Effector memory CD8-positive, alpha-beta T cell (primary cell): ENCODE measurements at places on chromosomes 16 and 17.

DNA sequence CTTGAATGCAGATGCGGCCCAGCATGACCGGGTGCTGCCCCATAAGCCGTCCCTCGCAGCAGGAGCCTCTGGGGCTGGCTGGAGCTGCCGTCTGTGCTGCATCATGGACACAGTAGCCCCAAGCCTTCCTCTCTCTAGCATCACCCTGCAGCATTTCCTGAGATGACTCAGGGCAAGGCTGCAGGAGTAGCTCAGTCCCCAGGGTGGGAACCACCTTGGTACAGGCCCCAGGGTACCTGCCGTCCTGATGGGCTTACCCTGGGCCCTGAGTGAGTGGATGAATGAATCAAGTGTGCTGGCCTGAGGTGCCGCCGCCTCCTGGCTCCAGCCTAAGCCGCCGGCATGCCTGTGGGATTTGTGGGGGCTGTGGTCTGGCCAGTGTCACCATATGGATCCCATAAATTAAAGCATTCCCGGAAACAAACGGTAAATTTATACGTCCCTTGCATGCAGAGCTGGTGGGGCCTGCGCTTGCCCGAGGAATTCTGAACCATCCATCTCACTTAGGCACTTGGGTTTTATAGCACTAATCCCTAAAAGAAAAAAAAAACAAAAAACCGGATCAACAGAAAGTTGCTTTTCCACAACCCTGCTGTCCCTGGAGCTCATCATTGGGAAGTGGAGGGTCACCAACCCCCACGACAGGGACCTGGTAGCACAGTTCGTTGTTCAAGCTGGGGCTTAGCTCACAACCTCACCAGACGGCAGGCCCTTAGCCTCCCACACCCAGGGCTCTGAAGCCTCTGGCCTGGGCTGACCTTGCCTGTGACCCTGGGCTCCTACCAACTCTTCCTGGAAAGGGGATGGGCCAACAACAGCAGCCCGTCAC lies 242.6 kb upstream of the CIBAR2 start:
- no peaks in the 10 kb centered on the region for H3K36me3 ChIP-seq
- no peak for DNase-seq
- no peak overlapping the region for H3K27ac ChIP-seq
- no peak overlapping the region for H3K4me3 ChIP-seq

- H3K36me3 ChIP-seq: peaks cover 3% of the 10 kb centered on the region
- H3K27me3 ChIP-seq: peaks cover 8% of the 10 kb centered on the region
- no peak overlapping the region for H3K4me3 ChIP-seq
- no peak overlapping the region for H3K27ac ChIP-seq
- DNase-seq: no peak
Observed at GRCh38 chr16:69405326-69405725, 19.1 kb upstream of the CYB5B start.

DNA sequence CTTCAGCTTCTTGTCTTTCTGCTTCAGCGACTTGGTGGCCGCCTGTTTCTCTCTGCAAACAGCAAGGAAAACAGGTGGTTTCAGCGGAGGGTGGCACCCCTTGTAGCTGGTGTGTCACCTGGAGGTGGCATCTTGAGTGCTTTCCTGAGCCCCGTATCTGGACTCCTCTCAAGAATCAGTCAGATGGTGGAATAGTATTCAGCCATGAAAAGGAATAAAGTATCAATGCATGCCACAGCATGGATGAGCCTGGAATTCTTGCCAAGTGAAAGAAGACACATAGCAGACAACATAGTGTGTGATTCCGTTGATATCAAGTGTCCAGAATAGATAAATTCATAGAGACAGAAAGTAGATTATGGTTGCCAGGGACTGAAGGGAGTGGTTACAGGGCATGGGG lies 65.2 kb downstream of the NDE1 start:
- no peak overlapping the region for H3K4me3 ChIP-seq
- H3K27ac ChIP-seq: peak overlapping the region; percentile 44
- DNase-seq: no peak
- peaks cover 35% of the 10 kb centered on the region for H3K36me3 ChIP-seq
- no peaks in the 10 kb centered on the region for H3K27me3 ChIP-seq

- no peak overlapping the region for H3K27ac ChIP-seq
- H3K4me1 ChIP-seq: no peaks in the 10 kb centered on the region
- peaks cover 4% of the 10 kb centered on the region for H3K36me3 ChIP-seq
- no peak for DNase-seq
- no peak overlapping the region for H3K4me3 ChIP-seq
Observed at GRCh38 chr16:84450176-84450865, 54.1 kb downstream of the MEAK7 start.

DNA sequence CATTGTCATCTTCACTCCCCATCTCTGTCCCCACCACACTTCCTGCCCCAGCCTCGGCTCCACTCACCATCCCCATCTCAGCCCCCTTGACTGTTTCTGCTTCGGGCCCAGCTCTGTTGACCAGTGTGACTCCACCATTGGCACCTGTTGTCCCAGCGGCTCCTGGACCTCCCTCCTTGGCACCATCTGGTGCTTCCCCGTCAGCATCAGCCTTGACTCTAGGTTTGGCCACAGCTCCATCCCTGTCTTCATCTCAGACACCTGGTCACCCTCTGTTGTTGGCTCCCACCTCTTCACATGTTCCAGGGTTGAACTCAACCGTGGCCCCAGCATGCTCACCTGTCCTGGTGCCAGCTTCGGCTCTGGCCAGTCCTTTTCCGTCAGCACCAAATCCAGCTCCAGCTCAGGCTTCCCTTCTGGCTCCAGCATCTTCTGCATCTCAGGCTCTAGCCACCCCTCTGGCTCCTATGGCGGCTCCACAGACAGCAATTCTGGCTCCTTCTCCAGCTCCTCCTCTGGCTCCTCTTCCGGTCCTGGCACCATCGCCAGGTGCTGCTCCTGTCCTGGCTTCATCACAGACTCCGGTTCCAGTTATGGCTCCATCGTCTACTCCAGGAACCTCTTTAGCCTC lies 24.4 kb upstream of the PHKG2 start:
- peak overlapping the region; percentile 78 for H3K27ac ChIP-seq
- H3K4me1 ChIP-seq: peaks cover 5% of the 10 kb centered on the region
- H3K27me3 ChIP-seq: no peaks in the 10 kb centered on the region
- no peak overlapping the region for H3K4me3 ChIP-seq

DNA sequence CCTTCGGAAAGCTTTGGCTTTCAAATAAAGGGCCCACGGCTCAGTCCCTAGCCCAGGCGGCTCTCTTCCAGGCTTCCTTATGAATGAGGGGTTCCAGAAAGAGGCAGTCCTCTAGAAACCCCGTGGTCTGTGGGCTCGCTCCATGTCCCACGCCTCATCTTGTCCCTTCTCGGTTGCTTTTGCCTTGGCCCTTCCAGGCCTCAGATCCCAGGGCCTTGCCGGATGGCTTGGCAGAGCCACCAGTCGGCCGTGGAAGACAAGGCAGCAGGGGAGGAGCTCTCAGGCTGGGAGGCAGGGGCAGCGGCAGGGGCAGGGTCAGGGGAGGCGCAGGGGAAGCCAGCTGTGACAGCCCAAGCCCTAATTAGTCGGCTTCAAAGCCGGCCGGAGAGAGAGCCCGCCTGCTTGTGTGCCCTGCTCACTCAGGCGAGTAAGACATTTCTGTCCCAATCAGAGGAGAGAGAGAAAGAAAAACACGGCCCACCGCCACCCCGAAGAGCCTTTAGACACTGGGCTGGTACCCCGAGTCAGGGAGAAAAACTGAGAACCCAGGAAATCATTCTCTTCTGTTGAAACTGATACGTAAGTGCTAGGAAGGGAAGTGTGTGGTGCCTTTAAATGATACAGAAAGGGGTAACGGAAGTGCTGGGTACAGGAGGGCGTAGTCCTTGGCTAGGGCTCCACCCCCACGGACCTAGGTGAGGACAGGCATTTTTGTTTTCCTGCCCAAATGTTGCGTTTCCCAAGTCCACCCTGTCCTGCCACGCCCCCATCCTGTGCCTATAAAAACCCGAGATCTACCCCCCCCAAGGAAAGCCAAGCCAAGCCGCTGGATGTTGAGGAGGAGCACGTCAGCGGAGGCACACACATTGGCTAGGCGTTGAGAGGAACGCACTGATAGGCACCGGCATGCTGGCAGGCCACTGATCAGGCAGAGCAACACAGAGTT lies 27.8 kb upstream of the MEIOC start:
- no peak overlapping the region for H3K27ac ChIP-seq
- H3K4me3 ChIP-seq: peak overlapping the region; percentile 36
- H3K27me3 ChIP-seq: peaks cover 31% of the 10 kb centered on the region
- no peaks in the 10 kb centered on the region for H3K4me1 ChIP-seq

- DNase-seq: no peak
- H3K27ac ChIP-seq: peak overlapping the region; percentile 88
- H3K4me1 ChIP-seq: peaks cover 44% of the 10 kb centered on the region
- no peak overlapping the region for H3K4me3 ChIP-seq
Observed at GRCh38 chr17:66711881-66712321, 123.0 kb upstream of the CACNG5 start.

DNA sequence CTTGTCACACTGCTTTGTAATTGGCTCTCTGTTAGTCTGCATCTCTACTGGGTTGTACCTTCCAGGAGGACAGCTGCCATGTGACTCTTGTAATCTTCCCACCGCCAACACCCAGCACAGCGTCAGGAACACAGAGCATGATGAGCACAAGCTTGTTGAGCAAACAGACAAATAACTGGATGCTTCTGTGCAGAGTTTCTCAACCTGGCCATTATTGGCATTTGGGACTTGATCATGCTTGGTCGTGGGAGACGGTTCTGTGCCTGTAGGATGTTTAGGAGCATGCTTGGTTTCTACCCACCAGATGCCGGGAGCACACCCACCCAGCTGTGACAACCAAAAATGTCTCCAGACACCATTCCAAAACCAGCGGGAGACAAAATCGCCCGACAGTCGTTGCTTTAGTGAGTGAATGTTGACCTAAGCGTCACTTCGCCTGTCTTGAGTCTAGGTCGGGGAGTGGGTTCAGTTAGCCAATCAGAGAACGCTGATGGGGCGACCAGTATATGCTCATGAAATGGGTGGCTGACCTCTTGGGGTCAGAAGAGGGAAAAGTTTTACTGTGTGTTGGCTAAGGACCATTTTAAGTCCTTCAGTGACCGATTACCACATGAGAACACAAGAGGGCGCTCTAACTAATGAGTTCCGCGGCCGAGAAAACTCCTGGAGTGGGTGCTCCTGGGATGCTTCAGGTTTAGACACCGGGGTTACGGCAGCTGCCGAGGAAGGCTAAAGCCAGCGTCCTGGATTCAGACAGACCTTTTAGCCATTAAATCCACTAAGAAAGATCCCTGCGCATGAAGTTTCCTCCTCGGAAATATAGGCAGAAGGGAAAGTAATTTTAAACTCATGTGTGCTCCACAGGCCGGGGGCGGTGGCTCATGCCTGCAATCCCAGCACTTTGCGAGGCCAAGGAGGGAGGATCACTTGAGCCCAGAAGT lies 57.8 kb upstream of the TEX2 start:
- peaks cover 6% of the 10 kb centered on the region for H3K36me3 ChIP-seq
- H3K27ac ChIP-seq: peak overlapping the region; percentile 14
- peaks cover 14% of the 10 kb centered on the region for H3K4me1 ChIP-seq
- peak overlapping the region; percentile 37 for H3K4me3 ChIP-seq
- peak; percentile 52 for DNase-seq
